ENCODE measurements at places on chromosomes 5 and 9.

DNA sequence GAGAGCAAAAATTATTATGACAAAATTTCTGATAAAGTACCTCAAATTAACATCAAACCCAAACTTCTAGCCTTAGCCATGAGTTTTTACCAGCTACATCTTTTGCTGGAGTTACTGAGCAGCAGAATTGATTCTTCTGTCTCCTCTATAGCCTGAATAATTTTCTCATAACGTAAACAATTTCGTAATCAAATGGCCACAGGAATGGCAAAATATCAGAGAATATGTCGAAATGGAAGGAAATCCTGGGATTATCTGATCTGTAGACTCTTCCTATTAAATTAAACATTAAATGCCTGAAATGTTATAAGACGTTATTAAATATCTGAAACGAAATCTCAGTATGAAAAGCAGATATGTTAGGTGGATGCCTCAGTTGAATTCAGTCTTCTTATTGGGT lies 41.1 kb downstream of the LURAP1L start:
- DNase-seq = no peak

- DNase-seq = no peak
Measured at GRCh38 chr5:173028811-173029327, 27.3 kb upstream of the CREBRF start.

DNA sequence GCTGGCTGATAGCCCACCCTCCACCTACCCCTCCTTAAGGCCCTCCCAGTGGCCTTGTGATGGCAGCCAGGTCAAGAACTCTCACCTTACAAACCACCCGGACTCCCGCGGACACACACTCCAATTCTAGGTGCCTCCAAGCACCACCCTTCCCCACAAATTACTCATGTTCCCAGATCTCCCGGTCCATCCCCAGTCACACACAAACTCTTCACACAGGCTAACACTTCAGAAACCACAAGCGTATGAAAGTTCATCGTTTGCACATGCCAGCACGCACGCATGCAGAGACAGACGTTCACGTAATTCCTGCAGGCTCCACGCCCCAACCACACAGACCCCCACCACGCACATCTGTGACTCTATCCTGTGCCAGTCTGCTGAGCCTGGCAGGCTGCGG lies 18.0 kb downstream of the NR5A1 start:
- no peak for DNase-seq

- DNase-seq = no peak
Measured at GRCh38 chr9:135152614-135153334, 65.3 kb downstream of the OLFM1 start.
